Activated naive CD4-positive, alpha-beta T cell treated with Interleukin-2 at 50 U/mL for 16 hours (primary cell): ENCODE measurements at places on chromosomes 1 and 21.

DNA sequence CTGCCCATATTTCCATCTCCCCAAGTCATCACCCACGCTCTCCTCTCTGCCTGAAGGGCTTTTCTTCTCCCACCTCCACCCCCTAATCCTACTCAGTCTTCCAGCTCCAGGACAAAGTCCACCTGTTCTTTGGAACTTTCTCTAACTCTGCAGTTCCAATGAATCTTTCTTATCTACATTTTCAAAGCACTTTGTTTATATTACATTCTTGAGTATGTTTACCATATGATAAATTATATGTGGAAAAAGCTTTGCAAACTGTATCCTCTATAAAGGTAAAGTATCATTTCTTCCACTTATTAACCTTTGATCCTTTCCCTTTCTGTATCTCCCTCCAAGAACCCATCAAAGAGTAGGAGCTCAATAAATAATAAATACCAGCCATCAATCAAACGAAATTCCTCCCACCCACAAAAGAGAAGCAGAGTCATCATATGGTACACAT, 39.7 kb downstream of the TTC13 start:
- no peak for DNase-seq

GRCh38 chr1:59317780-59318179, 20.9 kb downstream of the FGGY start:
- no peak for DNase-seq

DNA sequence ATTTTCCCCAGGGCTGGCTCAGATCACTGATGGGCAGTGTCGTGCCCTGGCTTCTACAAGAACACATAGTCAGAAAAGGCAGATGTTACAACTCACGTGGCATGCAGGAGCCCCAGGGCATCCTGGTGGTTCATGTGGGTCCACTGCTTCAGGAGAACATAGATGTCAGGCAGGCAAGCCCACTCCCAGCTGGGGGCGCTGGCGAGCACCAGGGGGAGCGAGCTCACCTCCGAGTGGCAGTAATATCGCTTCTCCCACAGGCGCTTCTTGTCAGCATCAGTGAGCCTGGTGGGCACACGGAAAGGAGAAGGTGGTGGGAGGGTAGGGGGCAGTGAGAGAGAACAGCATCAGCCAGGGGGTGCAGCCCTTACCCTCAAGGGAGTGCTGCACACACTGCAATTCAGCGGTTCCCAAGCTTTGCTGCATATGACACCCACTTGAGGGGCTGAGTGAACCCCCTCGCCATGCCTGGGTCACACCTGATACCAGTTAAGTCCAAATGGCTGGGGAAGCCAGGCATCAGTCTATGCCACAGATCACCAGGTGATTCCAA, 34.3 kb upstream of the PPP1R15B start:
- peak; percentile 55 for DNase-seq

DNA sequence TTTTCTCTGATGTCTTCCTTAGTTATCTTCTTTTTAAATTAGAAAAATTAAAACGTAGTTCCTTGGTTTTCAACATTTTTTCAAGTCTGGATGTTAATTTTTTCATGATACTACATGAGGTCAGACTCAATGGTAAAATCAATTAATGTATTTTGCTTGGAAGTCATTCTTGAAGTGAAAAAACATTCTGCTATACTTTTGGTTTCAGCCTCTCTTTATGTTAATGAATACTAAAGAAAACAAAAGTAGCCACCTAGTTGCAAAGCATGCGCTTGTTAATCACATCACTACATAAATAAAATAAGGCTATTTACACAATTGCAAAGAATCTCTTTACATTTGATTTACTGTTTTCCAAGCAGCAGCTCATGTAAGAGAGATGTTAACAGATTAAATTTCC, 170.4 kb downstream of the LIPI start:
- no peak for DNase-seq

- no peak for DNase-seq
These were observed 80.7 kb downstream of the MRPL37 start for GRCh38 chr1:54280651-54281050.

- no peak for DNase-seq
These were observed 1.9 kb upstream of the KCNA10 start for GRCh38 chr1:110520827-110521226.

- peak; percentile 58 for DNase-seq
These were observed 19.2 kb upstream of the EVA1B start for GRCh38 chr1:36342426-36343185.

DNA sequence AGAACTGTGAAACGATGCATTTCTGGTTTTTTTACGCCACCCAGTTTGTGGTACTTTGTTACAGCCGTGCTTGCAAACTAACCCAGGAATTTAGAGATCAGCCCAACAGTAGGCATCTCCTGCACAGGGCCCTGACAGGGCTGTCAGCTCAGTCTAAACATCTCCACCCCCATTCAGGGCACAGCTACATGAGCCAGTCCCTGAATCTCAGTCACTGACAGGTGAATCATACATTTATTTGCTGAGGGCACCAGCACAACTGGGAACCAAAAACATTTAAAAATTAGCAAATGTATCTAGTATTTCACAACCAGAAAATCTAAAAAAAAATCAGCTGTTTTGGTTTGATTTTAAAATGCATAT, 30.7 kb downstream of the PRDX6 start:
- DNase-seq: no peak

GRCh38 chr1:60922304-60922703, 160.1 kb upstream of the NFIA start:
- no peak for DNase-seq
